Thoracic aorta (tissue), 2 donors: ENCODE measurements at places on chromosomes 6 and 20.

- no peaks in the 10 kb centered on the region for H3K27me3 ChIP-seq
- no peak overlapping the region for H3K4me3 ChIP-seq
- H3K27ac ChIP-seq = no peak overlapping the region
- H3K4me1 ChIP-seq = peaks cover 25% of the 10 kb centered on the region
- peaks cover 3% of the 10 kb centered on the region for H3K36me3 ChIP-seq
- no peak for DNase-seq
Observed at GRCh38 chr6:42817907-42818306, 36.1 kb downstream of the BICRAL start.

DNA sequence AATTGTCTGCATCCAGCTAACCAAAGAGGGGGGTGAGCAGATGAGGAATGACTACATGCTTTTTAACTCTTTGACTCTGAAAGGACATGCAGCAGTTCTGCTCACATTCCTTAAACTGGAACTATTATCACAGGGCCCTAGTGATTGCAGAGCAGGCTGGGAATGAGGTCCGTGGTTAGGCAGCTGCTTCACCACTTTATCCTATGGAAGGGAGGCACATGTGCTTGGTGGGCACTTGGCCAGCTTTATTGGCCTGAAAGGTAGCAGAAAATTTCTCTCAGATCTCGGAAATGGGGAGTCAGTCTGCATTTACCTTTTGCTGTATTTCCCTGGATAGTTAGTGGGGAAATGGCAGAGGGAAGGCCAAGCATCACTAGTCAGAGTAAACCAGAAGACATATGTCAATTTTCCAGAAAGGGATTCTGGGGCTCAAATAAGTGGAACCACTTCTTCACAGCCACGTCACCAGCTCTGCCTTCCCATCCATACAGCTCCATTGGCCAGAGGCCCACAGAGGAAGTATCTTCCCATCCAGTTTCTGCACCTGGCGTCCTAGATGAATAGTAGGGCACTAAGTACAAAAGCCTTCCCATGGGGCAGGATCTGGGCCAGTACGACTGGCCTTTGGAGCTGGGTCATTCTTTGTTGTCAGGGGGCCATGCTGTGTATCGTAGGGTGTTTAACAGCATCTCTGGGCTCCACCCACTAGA is 444.8 kb downstream of the PTPRT start:
- H3K36me3 ChIP-seq = no peaks in the 10 kb centered on the region
- no peak overlapping the region for H3K27ac ChIP-seq
- H3K27me3 ChIP-seq = no peaks in the 10 kb centered on the region
- DNase-seq = no peak
- H3K4me1 ChIP-seq = no peaks in the 10 kb centered on the region

- no peaks in the 10 kb centered on the region for H3K36me3 ChIP-seq
- peaks cover 13% of the 10 kb centered on the region for H3K4me1 ChIP-seq
- H3K27ac ChIP-seq = no peak overlapping the region
Observed at GRCh38 chr6:106360989-106361430, 493 bp downstream of the CRYBG1 start.

- H3K27me3 ChIP-seq = no peaks in the 10 kb centered on the region
- H3K27ac ChIP-seq = peak overlapping the region; percentile 62
- H3K36me3 ChIP-seq = no peaks in the 10 kb centered on the region
- peaks cover 15% of the 10 kb centered on the region for H3K4me1 ChIP-seq
- no peak overlapping the region for H3K4me3 ChIP-seq
Observed at GRCh38 chr20:50294164-50295088, 103.8 kb downstream of the CEBPB start.

- no peaks in the 10 kb centered on the region for H3K27me3 ChIP-seq
- H3K27ac ChIP-seq = no peak overlapping the region
- H3K36me3 ChIP-seq = no peaks in the 10 kb centered on the region
- H3K4me1 ChIP-seq = no peaks in the 10 kb centered on the region
- no peak overlapping the region for H3K4me3 ChIP-seq
Observed at GRCh38 chr20:56579301-56579710, 46.3 kb downstream of the FAM209B start.
